ENCODE measurements at places on chromosomes 7 and 10. TPM values are rescaled to one million over a fixed set of nuclear protein-coding genes. Genes with fewer than 3 reads are reported as not detected.

The PRKAR2B gene
- 15.4 TPM for total RNA-seq

The UCN3 gene
- total RNA-seq, result not detected

The CSGALNACT2 gene
- total RNA-seq, result 6.7 TPM

The IFIT2 gene
- total RNA-seq, result 0.44 TPM

The HABP2 gene
- not detected for total RNA-seq

The MMD2 gene
- total RNA-seq, result not detected

The HOXA5 gene
- total RNA-seq, result 0.79 TPM

The SERPINE1 gene
- 25.6 TPM for total RNA-seq

The UBN2 gene
- 3.9 TPM for total RNA-seq

DNA sequence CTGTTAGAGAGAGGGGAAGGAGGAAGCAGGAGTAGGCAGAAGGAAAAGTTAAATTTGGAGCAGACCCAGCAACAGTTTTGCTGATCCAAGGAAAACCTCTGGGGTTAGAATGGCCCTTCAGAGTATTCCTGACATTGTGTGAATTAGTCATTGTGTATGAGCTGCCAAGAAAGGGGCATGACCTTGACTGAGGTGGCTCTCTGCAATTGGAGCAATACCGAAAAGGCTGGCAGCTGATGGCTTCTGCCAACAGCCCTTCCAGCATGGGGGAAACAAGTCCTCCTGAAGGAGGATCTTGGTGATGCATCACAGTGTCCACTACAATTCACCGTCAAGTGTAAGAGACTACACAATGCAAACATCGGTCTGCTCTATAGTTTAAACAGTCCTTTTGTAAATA, 20.6 kb upstream of the WASL start:
- DNase-seq, result peak; percentile 37
- H3K4me3 ChIP-seq, result no peak overlapping the region
- no peaks in the 10 kb centered on the region for H3K36me3 ChIP-seq
- H3K27ac ChIP-seq, result no peak overlapping the region

DNA sequence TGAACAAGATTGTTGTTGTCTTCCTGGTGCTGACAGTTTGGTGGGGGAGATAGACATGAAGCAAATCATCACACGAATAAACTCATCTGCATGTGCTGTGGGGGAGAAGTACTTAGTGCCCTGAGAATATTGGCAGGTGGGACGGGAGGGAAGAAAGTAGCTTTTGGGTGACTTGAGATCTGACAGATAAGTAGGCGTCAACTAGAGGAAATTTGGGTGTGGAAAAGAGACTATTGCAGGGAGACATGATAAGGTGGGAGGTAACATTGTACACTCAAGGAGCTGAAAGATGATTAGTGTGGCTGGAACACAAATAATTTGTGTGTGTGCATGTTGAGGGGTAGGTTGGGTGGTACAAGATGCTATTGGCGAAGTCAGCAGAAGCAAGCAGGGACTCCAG, 30.1 kb downstream of the CNNM2 start:
- H3K36me3 ChIP-seq, result no peaks in the 10 kb centered on the region
- H3K27me3 ChIP-seq, result no peaks in the 10 kb centered on the region
- no peaks in the 10 kb centered on the region for H3K4me1 ChIP-seq
- H3K4me3 ChIP-seq, result no peak overlapping the region
- no peak overlapping the region for H3K27ac ChIP-seq
- DNase-seq, result no peak

GRCh38 chr7:69827140-69827539, 228.9 kb downstream of the AUTS2 start:
- H3K27ac ChIP-seq, result no peak overlapping the region
- H3K4me1 ChIP-seq, result no peaks in the 10 kb centered on the region
- DNase-seq, result no peak
- no peaks in the 10 kb centered on the region for H3K27me3 ChIP-seq

- peaks cover 10% of the 10 kb centered on the region for H3K4me1 ChIP-seq
- peaks cover 16% of the 10 kb centered on the region for H3K27me3 ChIP-seq
- no peaks in the 10 kb centered on the region for H3K36me3 ChIP-seq
- no peak overlapping the region for H3K27ac ChIP-seq
- no peak for DNase-seq
Observed at GRCh38 chr7:120856198-120856597, 1.7 kb downstream of the TSPAN12 start.

- no peaks in the 10 kb centered on the region for H3K27me3 ChIP-seq
- H3K27ac ChIP-seq, result no peak overlapping the region
- H3K36me3 ChIP-seq, result no peaks in the 10 kb centered on the region
- H3K4me3 ChIP-seq, result no peak overlapping the region
- peak; percentile 30 for DNase-seq
- H3K4me1 ChIP-seq, result no peaks in the 10 kb centered on the region
Observed at GRCh38 chr10:52779541-52780390, 7.2 kb upstream of the MBL2 start.

DNA sequence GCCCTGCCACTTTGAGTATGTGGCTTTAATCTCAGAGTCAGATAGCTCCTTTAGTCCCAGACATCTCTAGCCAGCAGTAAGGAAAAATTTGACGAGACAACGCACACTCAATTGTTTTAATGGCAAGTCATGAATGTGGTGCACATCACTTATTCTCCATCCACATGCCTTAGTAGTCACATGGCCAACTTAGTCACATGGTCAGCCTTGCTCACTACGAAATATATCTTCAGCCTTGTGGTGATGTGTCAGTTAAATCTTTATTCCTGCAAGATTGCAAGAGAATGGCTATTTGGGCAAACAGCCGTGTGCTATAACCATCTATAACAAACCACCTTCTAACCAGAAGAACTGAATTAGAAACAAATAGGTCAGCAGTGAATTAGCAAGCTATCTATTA, 871.1 kb upstream of the CELF2 start:
- H3K27me3 ChIP-seq, result no peaks in the 10 kb centered on the region
- no peaks in the 10 kb centered on the region for H3K36me3 ChIP-seq
- no peaks in the 10 kb centered on the region for H3K4me1 ChIP-seq
- H3K4me3 ChIP-seq, result no peak overlapping the region
- H3K27ac ChIP-seq, result no peak overlapping the region
- DNase-seq, result no peak

- no peak overlapping the region for H3K4me3 ChIP-seq
- peak overlapping the region; percentile 43 for H3K27ac ChIP-seq
- no peaks in the 10 kb centered on the region for H3K36me3 ChIP-seq
- peaks cover 15% of the 10 kb centered on the region for H3K4me1 ChIP-seq
- H3K27me3 ChIP-seq, result no peaks in the 10 kb centered on the region
Observed at GRCh38 chr10:90424730-90425129, 433.1 kb downstream of the HTR7 start.

GRCh38 chr10:96400465-96400864, 41.7 kb upstream of the OPALIN start:
- DNase-seq, result no peak
- H3K27ac ChIP-seq, result no peak overlapping the region
- H3K27me3 ChIP-seq, result peaks cover 48% of the 10 kb centered on the region

DNA sequence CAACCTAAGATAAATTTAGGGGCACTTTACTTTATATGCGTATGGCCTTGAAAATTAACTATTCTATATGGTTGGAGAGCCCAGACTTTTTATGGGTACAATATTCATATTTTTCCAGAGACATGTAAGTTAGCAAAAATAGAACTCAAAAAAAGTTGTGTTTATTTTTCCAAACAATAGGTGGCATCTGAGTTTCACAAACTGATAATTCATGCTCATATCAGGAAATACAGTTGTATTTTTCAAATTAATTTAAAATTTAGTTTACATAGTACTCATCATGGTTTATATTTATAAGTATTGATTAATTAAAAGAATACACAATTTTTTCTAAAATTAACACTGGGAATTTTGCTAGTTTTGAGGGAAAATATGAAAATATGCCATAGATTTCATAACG, 34.6 kb downstream of the ANKRD7 start:
- H3K4me1 ChIP-seq, result no peaks in the 10 kb centered on the region
- no peaks in the 10 kb centered on the region for H3K36me3 ChIP-seq
- no peak overlapping the region for H3K4me3 ChIP-seq
- no peak overlapping the region for H3K27ac ChIP-seq
- DNase-seq, result no peak
- no peaks in the 10 kb centered on the region for H3K27me3 ChIP-seq

- H3K4me1 ChIP-seq, result peaks cover 15% of the 10 kb centered on the region
- no peak overlapping the region for H3K27ac ChIP-seq
- H3K27me3 ChIP-seq, result peaks cover 2% of the 10 kb centered on the region
- H3K4me3 ChIP-seq, result no peak overlapping the region
- DNase-seq, result no peak
- no peaks in the 10 kb centered on the region for H3K36me3 ChIP-seq
Observed at GRCh38 chr7:28731092-28731658, 227.0 kb downstream of the TRIL start.

GRCh38 chr10:71961831-71962230, 2.4 kb upstream of the CHST3 start:
- H3K36me3 ChIP-seq, result peaks cover 12% of the 10 kb centered on the region
- no peak for DNase-seq
- H3K4me1 ChIP-seq, result peaks cover 28% of the 10 kb centered on the region
- no peaks in the 10 kb centered on the region for H3K27me3 ChIP-seq

- H3K27ac ChIP-seq, result no peak overlapping the region
- DNase-seq, result no peak
- H3K4me1 ChIP-seq, result no peaks in the 10 kb centered on the region
- no peak overlapping the region for H3K4me3 ChIP-seq
Observed at GRCh38 chr7:3371601-3372000, 70.5 kb downstream of the SDK1 start.

GRCh38 chr10:86266446-86267242, 100.0 kb downstream of the GRID1 start:
- no peak overlapping the region for H3K27ac ChIP-seq
- H3K4me1 ChIP-seq, result no peaks in the 10 kb centered on the region
- no peaks in the 10 kb centered on the region for H3K36me3 ChIP-seq
- no peak for DNase-seq

- H3K4me3 ChIP-seq, result no peak overlapping the region
- H3K36me3 ChIP-seq, result no peaks in the 10 kb centered on the region
- no peak for DNase-seq
- H3K4me1 ChIP-seq, result no peaks in the 10 kb centered on the region
Observed at GRCh38 chr10:131769571-131770410, 131.0 kb upstream of the PPP2R2D start.

GRCh38 chr7:100888988-100889750, at the start of gene UFSP1:
TSS of gene UFSP1 (minus strand) at chr7:100889715. CDS start at chr7:100889271, 444 bp downstream.
- H3K27ac ChIP-seq, result peak within 1 kb of the TSS; percentile 51
- peaks cover under 1% of the 10 kb centered on the region for H3K27me3 ChIP-seq
- DNase-seq, result peak; percentile 47
- H3K4me3 ChIP-seq, result peak within 1 kb of the TSS; percentile 53
- peaks cover 53% of the 10 kb centered on the region for H3K36me3 ChIP-seq
- H3K4me1 ChIP-seq, result peaks cover 29% of the 10 kb centered on the region

GRCh38 chr7:7221599-7222038, 39.3 kb downstream of the C1GALT1 start:
- no peak overlapping the region for H3K27ac ChIP-seq
- no peak overlapping the region for H3K4me3 ChIP-seq
- no peaks in the 10 kb centered on the region for H3K27me3 ChIP-seq

DNA sequence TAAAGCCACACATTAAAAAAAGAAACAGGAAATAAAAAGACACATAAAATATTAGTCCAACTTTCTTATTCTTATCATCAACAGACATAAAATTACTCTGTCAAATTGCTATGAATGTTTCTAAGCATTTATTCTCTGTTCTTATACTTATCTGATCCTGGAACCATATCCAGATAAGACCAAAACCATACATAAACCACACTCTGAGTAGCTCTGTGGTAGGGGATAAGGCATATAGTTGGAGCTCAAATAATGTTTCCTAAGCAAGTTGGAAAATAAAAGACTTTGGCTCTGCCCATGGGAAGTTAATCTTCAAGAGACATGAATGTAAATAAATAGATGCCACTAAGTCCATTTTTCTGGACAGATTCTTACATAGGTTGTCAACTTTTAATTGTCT, 103.1 kb upstream of the PLXDC2 start:
- H3K4me3 ChIP-seq, result no peak overlapping the region
- H3K27me3 ChIP-seq, result no peaks in the 10 kb centered on the region
- H3K4me1 ChIP-seq, result no peaks in the 10 kb centered on the region

DNA sequence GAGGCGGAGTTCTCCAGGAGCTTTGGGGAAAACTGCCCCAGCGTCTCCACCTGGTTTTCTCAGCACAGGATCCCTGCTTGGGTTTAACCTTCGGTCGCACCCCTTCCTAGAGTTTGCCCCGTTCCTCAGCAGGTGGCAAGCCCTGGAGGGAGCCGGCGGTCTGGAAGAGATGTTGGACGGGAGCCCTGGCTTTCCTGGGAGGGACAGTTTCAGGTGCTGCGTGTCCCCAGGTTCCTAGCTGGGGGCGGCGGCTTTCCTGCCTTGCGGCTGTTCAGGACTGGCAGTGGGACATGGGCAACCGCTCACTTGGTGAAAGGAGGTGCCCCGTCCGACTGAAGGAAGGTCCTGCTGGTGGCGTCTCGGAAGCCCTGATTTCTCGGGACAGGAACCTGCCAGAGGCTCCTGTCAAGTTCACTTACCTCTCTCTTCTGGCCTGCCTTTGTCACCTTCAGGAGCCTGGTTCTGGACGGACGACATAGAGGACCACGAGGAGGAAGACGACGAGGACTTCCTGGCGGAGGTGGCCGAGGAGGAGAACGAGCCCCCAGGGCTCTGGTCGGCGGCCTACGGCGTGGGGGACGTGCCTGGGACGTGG, 14.8 kb downstream of the ZNF316 start:
- H3K4me1 ChIP-seq, result no peaks in the 10 kb centered on the region
- no peak overlapping the region for H3K27ac ChIP-seq
- no peak overlapping the region for H3K4me3 ChIP-seq
- no peak for DNase-seq

- H3K36me3 ChIP-seq, result no peaks in the 10 kb centered on the region
- H3K27me3 ChIP-seq, result no peaks in the 10 kb centered on the region
- H3K27ac ChIP-seq, result no peak overlapping the region
- no peak for DNase-seq
- H3K4me3 ChIP-seq, result no peak overlapping the region
- peaks cover 14% of the 10 kb centered on the region for H3K4me1 ChIP-seq
Observed at GRCh38 chr7:134365341-134366054, 48.8 kb upstream of the SLC35B4 start.

GRCh38 chr7:93902777-93903423, 3.5 kb upstream of the GNGT1 start:
- no peak overlapping the region for H3K27ac ChIP-seq
- no peak for DNase-seq
- H3K4me1 ChIP-seq, result no peaks in the 10 kb centered on the region
- H3K27me3 ChIP-seq, result no peaks in the 10 kb centered on the region
- no peaks in the 10 kb centered on the region for H3K36me3 ChIP-seq

GRCh38 chr7:15309872-15310271, 251.9 kb downstream of the AGMO start:
- no peaks in the 10 kb centered on the region for H3K4me1 ChIP-seq
- H3K27me3 ChIP-seq, result peaks cover 3% of the 10 kb centered on the region
- no peaks in the 10 kb centered on the region for H3K36me3 ChIP-seq
- no peak for DNase-seq
- no peak overlapping the region for H3K4me3 ChIP-seq

DNA sequence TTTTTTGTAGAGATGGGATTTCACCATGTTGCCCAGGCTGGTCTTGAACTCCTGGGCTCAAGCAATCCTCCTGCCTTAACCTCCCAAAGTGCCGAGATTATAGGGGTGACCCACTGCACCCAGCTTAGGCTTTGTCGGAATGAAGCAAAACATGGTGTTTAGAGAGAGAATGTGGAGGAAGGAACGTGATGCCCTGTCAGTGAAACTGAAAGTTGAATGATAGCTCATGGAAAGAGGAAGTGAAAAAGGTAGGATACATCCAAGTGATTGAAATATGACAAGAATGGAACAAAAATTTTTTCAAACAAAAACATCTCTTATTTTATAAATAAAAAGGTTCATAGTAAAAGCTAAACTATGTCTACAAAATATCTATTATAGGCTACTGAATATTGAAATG, 5.9 kb downstream of the AKAP9 start:
- no peaks in the 10 kb centered on the region for H3K36me3 ChIP-seq
- H3K27me3 ChIP-seq, result no peaks in the 10 kb centered on the region
- H3K4me1 ChIP-seq, result peaks cover 17% of the 10 kb centered on the region
- H3K4me3 ChIP-seq, result no peak overlapping the region
- DNase-seq, result no peak
- no peak overlapping the region for H3K27ac ChIP-seq

All from SJSA1 (cell line).